Immature natural killer cell (primary cell): ENCODE measurements at places on chromosomes 4 and X. TPM values are rescaled to one million over a fixed set of nuclear protein-coding genes. Genes with fewer than 3 reads are reported as not detected.

MAGED4 gene
- not detected for polyA plus RNA-seq

TMSB15A gene
- not detected for polyA plus RNA-seq

CPZ gene
- polyA plus RNA-seq = not detected

CT45A5 gene
- polyA plus RNA-seq = not detected

LINC00632 gene
- polyA plus RNA-seq = not detected

HAND2 gene
- not detected for polyA plus RNA-seq

MUC7 gene
- polyA plus RNA-seq = not detected

H2BW2 gene
- not detected for polyA plus RNA-seq

VEGFC gene
- not detected for polyA plus RNA-seq

KLHL13 gene
- 1.3 TPM for polyA plus RNA-seq

HMGN5 gene
- 6.5 TPM for polyA plus RNA-seq

PABPC1L2B gene
- polyA plus RNA-seq = not detected

ARR3 gene
- not detected for polyA plus RNA-seq

TMEM192 gene
- polyA plus RNA-seq = 26.0 TPM

GABRE gene
- polyA plus RNA-seq = not detected

GPM6B gene
- 1.2 TPM for polyA plus RNA-seq

ZNF185 gene
- polyA plus RNA-seq = 3.4 TPM

NRK gene
- not detected for polyA plus RNA-seq

NR3C2 gene
- 1.1 TPM for polyA plus RNA-seq

HTR2C gene
- not detected for polyA plus RNA-seq

FRAS1 gene
- not detected for polyA plus RNA-seq

PPM1K gene
- 57.1 TPM for polyA plus RNA-seq

BTK gene
- 0.36 TPM for polyA plus RNA-seq

FHDC1 gene
- not detected for polyA plus RNA-seq

ADH1C gene
- not detected for polyA plus RNA-seq

TLR10 gene
- 4.5 TPM for polyA plus RNA-seq

CPEB2 gene
- polyA plus RNA-seq = 1.4 TPM

DMRTC1 gene
- not detected for polyA plus RNA-seq

EDA2R gene
- not detected for polyA plus RNA-seq

GJB1 gene
- polyA plus RNA-seq = not detected

IRS4 gene
- polyA plus RNA-seq = not detected

RTL9 gene
- not detected for polyA plus RNA-seq

FGFBP1 gene
- polyA plus RNA-seq = not detected

ADGRG4 gene
- not detected for polyA plus RNA-seq

ZBTB49 gene
- polyA plus RNA-seq = 3.2 TPM

RENBP gene
- polyA plus RNA-seq = not detected

TLR7 gene
- polyA plus RNA-seq = not detected

STAP1 gene
- 19.1 TPM for polyA plus RNA-seq

CTAG2 gene
- polyA plus RNA-seq = not detected

PDE6B gene
- 35.8 TPM for polyA plus RNA-seq

PCDH10 gene
- polyA plus RNA-seq = not detected

CCKAR gene
- not detected for polyA plus RNA-seq

CDKL2 gene
- polyA plus RNA-seq = not detected

VCX2 gene
- not detected for polyA plus RNA-seq

MXD4 gene
- 56.1 TPM for polyA plus RNA-seq
